Activated CD4-positive, alpha-beta T cell treated with anti-CD3 and anti-CD28 coated beads, Interleukin-2, amount 50 U/mL, for 4 hours (primary cell): ENCODE measurements at places on chromosomes 12 and 14.

DNA sequence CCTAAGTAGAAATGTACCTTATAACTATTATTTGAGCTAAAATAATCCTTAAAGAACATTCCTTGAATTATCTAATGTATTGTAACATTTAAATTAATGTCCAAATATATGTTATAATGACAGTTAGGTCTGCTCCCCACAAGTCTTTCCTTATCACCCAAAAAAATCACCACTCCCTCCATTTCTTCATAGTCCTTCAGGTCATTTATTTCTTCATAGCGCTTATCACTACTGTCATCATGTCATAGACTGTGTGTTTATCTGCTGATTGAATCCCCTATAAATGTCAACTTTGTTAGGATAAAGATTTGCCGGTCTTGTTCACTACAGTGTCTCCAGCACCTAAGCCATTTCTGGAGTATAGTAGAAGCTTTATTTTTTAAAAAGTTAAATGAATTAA is 12.0 kb downstream of the LUM start:
- no peak for DNase-seq

- no peak for DNase-seq
These were observed 194.3 kb downstream of the CAPZA3 start for GRCh38 chr12:18932211-18932610.

DNA sequence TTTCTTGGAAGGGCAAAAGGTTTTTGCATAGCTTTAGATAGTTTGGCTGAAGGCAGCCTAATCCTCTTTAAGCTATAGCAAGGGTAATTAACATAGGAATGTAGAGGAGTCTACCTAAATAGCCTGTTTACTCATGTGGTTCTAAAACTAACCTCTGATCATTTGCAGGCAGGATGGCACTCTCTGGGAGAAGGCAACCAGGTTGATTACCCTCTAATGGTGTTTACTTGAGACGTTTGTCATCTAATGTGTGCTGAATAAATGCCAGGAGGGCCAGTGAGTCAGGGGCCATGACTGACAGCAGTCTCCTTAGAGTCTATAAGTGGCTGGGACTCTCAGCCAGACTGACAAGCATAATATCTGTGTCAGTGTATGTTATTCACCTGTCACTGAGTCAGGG is 286.4 kb downstream of the PCNX1 start:
- DNase-seq, result no peak

- no peak for DNase-seq
These were observed 87.9 kb downstream of the PLEKHA5 start for GRCh38 chr12:19217446-19217845.

- no peak for DNase-seq
These were observed 54.2 kb downstream of the SPTB start for GRCh38 chr14:64825509-64825908.

DNA sequence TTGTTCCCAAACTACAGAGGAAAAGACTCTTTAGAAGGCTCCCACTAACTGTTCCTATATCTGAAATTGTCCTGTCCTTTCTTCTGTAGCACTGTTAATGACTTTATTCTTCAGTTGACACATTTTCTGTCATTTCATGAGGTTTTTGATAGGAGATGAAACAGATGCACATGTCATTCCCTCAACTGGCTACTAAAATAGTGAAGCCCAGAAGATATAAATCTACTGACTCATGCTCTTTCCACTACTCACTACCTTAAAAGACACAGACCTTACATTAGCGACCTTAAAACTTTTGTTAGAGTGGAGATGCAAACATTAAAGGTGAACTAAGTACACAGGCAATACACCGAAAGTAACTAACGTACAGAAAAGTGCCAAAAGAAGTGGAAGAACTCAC is 59.5 kb upstream of the ANKS1B start:
- DNase-seq, result no peak

DNA sequence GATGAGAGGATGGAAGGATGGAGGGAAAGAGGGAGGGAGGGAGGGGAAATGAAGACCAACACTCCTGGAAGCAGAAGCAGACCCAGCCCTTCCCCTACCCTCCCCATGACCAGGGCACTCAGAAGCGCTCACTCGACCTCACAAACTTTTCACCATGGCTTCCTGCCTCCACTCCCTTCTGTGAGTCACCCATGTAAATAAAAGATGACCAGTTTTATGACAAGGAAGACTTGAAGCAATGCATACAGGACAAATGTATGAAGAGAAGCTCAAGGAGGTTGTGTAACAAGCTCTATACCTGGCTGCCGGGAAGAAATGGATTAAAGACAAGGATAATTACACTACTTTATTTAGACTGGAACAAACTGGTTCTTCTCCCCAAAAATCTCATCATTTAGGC is 63.8 kb downstream of the CDC42BPB start:
- DNase-seq, result no peak

DNA sequence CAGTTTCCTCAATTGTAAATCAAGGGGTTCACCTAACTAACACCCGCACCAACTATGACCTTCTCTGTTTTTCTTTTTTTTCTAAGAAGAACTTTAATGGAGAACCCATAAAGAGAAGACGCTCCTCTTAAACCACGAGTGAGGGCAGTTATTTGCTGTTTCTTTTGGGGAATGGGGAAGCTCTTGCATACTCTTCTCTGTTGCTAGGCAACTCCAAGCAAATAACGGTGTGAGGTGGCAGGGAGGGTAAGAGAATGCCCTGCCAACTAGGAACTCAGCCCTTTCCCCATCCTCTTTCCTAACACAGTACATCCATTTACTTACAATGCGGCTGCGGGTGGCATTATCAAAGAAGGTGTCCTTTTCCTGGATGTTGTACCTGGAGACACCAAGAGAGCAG is 114.9 kb downstream of the ANO2 start:
- DNase-seq, result no peak

- no peak for DNase-seq
These were observed 34.9 kb downstream of the PPHLN1 start for GRCh38 chr12:42360747-42361403.

DNA sequence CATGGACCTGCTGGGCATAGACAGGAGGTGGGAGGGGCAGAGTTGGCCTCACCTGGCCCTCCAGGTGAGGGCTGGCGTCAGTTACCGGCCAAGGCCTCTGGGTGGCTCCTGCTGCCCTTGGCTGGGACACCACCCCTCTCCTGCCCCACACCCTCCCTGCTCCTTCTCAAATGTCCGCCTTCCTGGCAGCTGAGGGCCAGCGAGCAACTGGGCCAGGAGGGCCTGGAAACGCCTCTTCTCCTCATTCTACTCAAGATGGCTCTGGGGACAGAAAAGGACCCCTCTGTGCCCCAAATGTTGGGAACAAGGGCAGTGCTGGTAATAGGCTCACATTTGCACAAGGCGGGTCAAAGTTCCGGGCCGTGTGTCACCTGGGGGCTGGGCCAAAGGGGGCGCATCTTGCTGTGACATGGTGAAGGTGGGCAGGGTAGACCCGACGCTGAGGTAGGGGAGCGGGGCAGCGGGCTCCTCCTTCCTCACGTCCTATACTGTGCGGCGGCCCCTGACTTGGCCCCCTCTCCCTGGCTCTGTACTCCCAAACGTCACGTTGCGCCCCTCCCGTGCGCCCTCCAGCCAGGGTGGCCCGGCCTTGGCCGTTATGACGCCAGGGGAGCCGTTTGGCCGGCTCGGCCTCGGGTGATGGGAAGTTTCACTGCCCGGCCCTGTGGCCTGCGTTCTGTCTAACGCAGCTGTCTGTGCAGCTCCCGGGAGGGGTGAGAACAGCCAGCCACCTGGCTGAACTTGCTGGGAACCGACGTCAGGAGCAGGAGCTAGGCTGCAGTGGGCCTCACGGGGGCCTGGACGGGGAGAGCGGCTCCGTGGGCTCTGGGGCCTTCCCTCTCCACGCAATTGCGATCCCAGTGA is 18.0 kb upstream of the DLK1 start:
- no peak for DNase-seq

- DNase-seq, result no peak
These were observed 465.3 kb downstream of the MDGA2 start for GRCh38 chr14:47210099-47210498.

GRCh38 chr14:66143387-66144112 is 342.6 kb upstream of the CCDC196 start:
- DNase-seq, result no peak

DNA sequence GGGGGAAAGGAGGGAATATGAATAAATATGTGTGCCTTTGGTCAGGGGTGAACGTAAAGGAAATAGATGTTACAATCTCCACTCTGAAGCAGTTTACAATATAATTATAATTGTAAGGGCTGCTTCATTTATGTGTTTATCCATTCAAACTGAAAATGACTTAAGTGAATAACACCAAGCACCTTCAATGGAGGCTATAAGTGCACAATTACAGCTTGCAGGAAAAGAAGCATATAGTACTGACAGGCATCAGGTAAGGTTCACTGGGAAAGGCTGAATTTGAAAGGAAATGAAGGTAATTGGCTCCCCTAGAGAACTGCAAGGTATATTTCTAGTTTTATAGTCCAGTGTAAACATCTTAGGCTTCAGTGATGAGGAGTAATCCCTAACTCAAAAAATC is 192.7 kb downstream of the STXBP6 start:
- no peak for DNase-seq

GRCh38 chr14:45222485-45223262 is 30.3 kb downstream of the MIS18BP1 start:
- no peak for DNase-seq
